ENCODE measurements at places on chromosomes 3 and 15.

DNA sequence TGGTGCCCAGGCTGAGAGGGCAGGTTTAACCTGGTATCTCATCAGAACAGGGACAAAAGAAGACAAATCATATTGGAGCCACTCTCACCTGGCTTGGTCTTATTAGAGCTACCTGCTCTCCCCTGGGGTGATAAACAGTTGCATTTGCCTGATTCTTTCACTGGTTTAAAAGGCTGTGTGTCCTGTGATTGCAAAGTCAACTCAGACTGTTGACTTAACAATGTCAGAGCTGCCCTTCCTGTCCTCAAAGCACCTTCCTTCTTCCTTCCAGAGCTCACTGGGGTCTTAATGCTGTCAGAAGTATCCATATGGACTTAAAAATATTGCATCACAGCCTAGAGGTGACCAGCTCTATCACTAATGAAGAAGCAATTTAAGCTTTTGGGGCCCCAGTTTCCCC is 50.5 kb upstream of the MINAR1 start:
- no peak for DNase-seq

DNA sequence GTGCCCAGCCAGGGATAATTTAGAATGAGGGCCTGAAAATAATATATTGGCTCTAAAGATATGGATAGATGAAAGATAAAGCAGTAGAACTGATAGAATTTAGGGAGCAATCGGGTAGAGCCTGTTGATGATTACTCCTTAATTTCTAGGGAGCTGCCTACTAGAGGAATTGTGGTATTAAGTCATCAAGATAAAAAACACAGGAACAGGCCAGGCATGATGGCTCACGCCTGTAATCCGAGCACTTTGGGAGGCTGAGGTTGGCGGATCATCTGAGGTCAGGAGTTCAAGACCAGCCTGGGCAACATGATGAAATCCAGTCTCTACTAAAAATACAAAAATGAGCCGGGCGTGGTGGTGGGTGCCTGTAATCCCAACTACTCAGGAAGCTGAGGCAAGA is 130.4 kb downstream of the PCCB start:
- no peak for DNase-seq

DNA sequence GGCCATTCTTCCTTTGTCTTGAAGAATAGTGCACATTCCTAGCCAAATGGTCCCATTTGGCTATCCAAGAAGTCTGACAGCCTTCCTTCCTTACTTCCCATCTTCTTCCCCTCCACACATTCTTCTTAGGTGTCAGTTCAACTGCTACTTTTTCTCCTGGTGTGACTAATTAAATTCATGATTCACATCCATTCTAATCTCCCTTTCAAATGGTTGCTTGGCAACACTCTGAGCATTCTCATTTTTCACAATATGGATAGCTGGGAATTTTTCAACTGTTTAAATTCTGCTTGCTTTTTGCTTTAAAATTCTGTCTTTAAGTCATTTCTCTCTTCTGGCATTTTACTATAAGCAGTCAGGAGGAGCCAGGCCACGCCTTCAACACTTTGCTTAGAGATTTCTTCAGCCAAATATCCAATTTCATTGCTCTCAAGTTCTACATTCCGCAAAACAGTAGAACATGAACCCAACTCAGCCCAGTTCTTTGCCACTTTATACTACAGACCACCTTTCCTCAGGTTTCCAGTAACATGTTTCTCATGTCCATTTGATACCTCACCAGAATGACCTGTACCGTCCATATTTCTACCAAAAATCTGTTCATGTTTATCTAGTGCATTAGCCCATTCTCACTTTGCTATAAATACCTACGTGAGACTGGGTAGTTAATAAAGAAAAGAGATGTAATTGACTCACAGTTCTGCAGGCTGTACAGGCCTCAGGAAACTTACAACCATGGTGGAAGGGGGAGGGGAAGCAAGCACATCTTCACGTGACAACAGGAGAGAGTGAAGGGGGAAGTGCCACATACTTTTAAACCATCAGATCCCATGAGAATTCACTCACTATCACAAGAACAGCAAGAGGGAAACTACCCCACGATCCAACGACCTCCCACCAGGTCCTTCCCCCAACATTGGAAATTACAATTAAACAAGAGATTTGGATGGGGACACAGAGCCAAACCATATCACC is 31.9 kb upstream of the MCF2L2 start:
- no peak for DNase-seq

- no peak for DNase-seq
These were observed 1.5 kb downstream of the CHST14 start for GRCh38 chr15:40472171-40472727.

DNA sequence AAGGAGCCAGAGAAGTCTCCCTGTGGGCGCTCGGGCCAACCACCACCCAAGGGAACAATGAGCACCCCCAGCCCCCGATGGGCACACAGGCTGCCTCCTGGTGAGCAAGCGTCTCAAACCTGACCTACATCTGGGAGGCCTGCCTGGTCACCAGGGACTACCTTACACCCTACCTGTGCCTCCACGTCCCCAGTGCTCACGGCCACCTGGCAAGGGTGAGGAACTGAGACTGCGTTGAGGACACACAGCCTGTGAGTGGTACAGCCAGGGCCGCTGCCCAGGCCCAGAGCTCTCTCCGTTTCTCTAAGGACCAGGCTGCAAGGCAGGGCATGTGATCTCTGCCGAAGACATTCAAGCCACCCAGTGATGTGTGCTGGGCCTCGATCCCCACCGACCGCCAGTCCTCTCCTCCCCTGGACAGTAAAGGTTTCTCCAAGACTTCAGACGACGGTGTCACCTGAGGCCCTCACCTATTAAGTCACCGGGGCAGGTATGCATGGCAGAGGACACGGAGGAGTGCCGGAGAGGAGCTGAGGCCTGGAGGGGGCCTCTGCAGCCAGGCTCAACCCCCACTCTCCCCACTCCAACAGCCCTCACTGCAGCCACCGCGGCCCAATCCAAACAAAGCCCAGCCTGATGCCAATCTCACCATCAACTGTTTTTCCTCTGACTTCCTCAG is 2.8 kb downstream of the GOLGA8A start:
- DNase-seq = no peak

- DNase-seq = no peak
These were observed 31.1 kb upstream of the IL16 start for GRCh38 chr15:81165535-81165934.

DNA sequence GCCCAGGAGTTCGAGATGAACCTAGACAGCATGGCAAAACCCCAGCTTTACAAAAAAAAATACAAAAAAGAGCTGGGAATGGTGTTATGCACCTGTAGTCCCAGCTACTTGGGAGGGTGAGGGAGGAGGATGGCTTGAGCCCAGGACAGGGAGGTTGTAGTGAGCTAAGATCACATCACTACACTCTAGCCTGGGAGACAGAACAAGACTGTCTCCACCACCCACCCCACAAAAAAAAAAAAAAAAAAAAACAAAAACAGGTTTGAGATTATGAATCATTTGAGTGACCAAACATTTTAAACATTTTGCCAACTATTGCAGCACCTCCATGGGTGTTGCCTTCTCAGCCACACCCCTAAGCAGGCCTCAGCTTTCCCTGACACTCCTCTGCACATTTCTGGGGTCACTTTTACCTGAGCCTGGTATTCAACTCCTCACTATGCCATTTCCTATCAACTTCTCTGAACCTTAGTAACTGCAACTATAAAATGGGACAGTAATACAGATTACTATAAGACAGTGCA is 41.8 kb downstream of the IL5RA start:
- no peak for DNase-seq

DNA sequence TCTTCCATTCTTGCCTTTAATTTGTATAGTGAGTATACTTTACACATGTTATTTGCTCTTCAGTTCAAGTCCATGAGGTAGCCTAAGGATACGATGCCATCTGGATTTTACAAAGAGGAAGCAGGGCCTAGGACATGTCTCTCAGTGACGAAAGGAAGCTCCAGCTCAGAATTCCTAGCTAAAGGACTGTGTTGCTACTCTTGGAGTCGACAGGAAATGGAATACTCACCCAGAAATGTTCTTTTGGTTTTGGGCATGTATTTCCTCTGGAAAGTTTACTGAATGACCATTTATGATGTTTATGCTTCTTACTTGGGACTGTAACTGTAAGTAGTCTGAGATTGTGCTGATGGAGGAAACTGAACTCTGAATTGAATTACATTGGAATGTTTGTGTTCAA is 12.5 kb downstream of the OXNAD1 start:
- DNase-seq = no peak

- DNase-seq = no peak
These were observed 53.4 kb upstream of the VILL start for GRCh38 chr3:37937156-37937555.

- DNase-seq = no peak
These were observed 57.0 kb downstream of the TMCC1 start for GRCh38 chr3:129836381-129837064.

GRCh38 chr3:57586778-57587177 is 10.4 kb downstream of the ARF4 start:
- DNase-seq = no peak
